Stimulated activated CD8-positive, alpha-beta memory T cell treated with anti-CD3 and anti-CD28 coated beads, Interleukin-7, amount 100 ng/mL, for 1 hour (primary cell): ENCODE measurements at places on chromosomes 11 and 22.

GRCh38 chr11:102617466-102618008, 7.6 kb downstream of the MMP20 start:
- DNase-seq, result no peak

DNA sequence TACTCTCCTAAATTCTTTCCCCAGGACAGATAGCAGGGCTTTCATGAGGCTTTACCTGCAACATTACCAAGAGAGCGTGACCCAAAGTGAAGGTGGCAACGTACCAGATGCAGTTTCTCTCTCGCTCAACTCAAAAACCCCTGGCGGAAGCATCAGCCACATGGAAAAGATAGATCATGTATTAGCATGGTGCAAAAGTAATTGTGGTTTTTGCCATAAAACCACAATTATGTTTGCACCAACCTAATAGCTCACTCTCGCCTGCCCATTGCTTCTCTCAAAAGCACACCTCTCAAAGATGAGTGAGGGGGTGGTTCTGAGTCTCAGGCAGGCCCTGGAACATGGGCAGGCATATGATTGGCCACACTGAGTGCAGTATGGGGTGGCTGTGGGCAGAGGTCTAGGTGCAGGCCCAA, 7.0 kb downstream of the MS4A6A start:
- no peak for DNase-seq

- no peak for DNase-seq
Measured at GRCh38 chr11:7579361-7579791, 65.6 kb downstream of the PPFIBP2 start.

- DNase-seq, result no peak
Measured at GRCh38 chr22:27726331-27726685, 75.2 kb downstream of the MN1 start.

- no peak for DNase-seq
Measured at GRCh38 chr22:23072911-23073491, 2.7 kb downstream of the GNAZ start.
